CD8-positive, alpha-beta T cell (primary cell): ENCODE measurements at places on chromosomes 3 and 15. TPM values are rescaled to one million over a fixed set of nuclear protein-coding genes. Genes with fewer than 3 reads are reported as not detected.

- no peak for DNase-seq
Measured at GRCh38 chr3:129419476-129419875, 9.0 kb downstream of the EFCAB12 start.

DNA sequence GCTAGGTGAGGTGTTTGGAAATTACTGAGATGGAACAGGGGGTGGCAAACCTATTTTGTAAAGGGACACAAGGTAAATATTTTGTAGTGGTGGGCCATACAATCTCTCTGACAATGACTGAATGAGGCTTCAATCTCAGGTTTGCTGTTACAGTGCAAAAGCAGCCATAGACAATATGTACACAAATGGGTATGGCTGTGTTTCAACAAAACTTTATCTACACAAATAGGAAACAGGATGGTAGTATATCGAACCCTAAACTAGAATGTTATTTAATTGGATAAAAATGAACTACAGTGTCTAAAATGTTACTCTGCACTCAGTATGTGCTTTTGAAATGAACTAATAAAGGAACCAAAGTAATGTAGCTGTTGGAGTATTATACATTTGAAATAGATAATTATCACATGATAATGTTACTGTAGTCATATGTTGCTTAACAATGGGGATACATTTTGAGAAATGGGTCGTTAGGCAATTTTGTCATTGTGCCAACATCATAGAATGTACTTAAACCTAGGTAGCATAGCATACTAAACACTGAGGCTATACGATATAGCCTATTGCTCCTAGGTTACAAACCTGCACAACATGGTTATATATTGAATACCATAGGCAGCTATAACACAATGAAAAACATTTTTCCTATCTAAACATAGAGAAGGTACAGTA is 495.2 kb upstream of the TBL1XR1 start:
- DNase-seq, result no peak

- no peak for DNase-seq
Measured at GRCh38 chr15:64111679-64112050, 15.9 kb downstream of the SNX1 start.

DNA sequence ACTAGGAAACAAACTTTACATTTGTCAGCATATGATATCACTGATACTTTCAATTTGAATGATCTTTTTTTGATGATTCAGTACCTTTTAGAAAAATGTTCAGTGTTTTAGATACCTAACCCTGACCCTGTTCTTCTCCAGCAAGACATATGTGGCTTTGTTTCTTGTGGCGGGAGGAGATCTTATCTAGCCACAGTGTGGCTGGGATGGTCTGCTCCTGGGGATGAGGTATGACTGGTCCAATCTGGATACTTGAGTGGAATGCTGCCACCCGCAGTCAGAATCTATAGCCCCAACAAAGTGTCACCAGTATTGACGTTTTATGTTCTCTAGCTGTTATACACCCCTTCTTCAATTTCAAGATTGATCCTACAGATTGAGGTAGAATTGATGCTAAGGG is 439.0 kb upstream of the GOLIM4 start:
- DNase-seq, result no peak

- DNase-seq, result no peak
Measured at GRCh38 chr3:193711166-193711485, 118.1 kb downstream of the OPA1 start.

DNA sequence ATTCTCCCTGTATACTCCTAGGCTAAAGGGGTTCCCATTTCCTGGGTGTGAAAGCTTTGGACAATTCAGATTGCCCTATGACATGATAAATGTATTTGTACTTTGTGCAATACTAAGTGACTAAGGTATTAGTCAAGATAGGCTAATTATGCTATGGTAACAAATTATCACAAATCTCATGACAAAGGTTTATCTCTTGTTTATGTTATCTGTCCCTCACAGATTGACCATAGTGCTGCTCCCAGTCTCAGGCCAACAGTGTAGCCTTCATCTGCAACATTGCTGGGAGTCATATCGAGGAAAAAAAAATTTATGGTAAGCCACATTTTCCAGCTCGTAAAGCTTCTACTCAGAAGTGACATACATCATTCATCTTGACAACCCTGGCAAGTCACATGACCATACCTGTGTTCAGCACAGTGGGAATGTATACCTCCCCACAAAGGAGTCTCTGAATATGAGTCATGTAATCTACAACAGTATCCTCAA is 346.2 kb downstream of the IGSF11 start:
- no peak for DNase-seq

GRCh38 chr3:58242340-58242739 is 4.7 kb downstream of the ABHD6 start:
- DNase-seq, result no peak

DNA sequence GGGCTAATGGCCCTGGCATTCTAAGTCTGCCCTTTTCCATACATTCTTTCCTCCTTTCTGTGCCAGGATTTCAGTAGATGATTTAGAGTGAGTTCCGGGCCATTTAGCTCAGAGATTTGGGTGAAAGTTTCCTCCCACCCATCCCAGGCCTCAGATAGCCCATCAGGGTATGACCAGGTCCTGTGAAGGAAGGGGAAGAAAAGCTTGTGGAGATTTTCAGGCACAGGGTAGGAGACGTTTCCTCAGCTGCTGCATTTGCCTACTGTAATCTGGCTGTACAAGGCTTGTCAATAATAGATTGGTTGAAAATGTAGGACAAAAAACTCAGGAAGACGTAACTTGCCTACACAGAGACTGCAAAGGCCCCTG is 63.2 kb upstream of the BCL6 start:
- no peak for DNase-seq

DNA sequence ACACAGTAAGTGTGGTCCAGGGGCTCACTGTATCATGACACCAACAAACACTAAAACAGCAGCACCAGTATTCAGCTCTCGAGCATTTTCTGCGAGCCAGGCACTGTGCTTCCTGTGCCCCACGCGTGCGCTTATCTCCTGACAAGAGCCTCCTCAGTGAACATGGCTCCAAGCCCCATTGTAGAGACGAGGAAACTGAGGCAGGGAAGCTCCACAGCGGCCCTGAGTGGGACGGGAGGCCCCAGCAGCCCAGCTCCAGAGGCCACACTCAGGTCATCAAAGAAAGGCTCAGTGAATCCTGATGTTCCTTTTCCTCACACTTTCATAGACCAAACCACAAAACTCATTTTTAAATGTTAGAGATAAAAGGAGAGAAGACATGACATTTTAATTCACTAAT is 113.1 kb downstream of the TPRA1 start:
- DNase-seq, result no peak

DNA sequence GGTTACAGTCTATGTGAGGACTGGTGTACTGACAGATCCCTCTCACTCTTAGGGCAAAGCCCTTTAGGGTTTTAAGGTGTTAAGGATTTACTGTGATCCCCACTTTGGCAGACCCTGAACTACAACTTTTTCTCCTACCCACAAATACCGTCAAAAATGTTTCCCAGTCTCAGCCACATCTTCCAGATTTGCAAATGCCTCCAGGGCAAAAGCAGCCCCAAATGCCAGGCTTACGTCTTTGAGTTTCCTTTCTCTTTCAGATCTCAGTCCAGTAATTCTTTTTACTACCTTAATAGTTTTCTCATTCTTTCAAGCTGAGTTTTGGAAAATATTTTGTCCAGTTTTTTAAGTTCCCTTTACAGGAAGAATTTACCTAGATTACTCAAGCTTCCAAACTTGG is 13.4 kb upstream of the ITGA11 start:
- DNase-seq, result no peak

DNA sequence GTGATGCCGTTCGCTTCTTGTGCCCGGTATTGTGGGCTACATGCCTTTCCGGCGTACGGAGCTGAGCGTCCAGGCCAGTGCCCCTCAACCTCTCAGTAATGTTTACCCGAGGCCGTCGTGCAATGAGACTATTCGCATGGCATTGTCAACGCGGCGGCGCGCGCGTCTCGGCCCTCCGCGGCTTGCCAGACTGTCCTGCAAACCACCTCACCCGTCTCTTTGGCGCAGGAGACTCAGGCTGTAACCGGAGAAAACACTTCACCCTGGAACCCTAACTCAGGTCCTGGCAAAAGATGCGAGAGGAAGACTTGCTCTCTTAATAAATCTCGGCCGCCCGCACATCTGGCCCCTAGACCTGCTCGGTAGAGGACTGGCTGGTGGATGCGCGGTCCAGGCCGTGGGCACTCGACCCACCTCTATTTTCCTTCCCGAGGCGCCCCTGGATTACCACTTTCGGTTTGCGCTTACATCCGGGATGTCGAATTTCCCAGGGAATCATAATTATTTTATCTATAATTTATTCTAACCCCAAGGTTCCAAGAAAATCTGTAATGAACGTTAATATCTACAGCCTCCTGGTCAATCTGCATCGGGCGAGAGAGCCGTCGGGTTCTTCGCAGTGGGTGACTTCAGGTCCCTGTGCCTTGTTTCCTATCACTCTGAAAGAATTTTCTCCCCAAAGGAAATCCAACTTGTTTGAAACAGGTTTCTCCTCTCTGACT is 71.8 kb upstream of the POLG start:
- no peak for DNase-seq

DNA sequence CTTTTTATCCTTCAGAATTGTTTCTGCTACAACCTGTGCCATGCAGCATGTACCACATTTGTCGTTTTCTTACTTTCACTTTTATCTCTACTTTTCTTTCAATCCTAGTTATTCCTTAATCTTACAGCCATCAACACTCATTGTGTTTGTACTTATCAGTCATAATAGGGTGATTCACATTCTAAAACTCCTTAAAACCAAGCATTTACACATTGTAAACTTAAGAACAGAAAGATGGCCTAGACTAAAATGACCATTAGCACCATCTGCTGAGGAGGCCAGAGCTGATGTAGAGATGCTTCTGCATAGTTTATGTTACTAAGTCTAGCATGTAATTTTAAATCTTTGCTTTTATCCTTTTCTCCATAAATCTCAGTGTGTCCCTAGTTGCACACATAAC is 25.5 kb downstream of the EIF2AK4 start:
- no peak for DNase-seq

DNA sequence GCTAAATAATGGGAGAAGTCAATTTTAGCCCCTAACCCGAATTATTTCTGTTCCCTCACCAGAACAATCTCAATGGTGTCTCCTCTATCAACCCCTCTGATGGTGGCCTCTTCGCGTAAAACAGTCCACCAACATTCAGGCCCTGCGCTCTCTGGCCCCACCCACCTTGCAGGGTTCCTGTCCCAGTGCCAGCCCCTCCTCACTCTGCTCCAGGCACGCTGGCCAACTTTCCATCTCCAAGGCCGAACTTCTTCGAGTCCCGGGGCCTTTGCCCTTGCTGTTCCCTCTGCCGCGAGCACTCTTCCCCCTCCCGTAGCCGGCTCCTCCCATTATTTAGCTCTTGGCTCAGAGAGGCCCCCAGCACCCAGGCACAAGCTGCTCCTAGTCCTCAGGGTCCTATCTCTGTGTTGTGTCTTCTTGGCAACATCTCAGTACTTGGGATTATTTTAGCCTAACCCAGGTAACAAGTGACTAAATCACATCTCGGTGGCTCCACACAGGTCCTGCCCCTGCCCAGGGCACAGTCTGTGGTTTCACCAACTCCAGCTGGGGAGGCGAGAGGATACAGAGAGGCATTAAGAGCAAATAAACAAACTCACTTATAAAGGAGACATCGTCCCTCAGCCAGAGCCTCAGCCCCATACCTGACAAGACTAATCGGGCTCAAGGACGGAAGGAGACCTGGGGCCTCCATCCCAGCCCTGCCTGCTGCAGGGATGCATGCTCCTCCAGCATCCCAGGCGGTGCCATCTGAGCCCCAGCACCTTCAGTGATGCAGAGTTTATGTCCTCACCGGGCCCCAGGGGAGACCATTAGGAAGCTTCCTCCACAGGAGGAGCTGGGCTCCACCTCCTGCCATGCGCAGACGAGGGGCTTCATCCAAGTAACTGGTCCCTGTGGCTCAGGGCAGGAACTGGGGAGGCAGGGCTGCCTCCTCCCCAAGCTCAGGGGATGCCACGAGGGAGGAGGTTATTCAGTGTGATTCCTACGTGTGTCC is 19.7 kb upstream of the IQSEC1 start:
- DNase-seq, result no peak

DNA sequence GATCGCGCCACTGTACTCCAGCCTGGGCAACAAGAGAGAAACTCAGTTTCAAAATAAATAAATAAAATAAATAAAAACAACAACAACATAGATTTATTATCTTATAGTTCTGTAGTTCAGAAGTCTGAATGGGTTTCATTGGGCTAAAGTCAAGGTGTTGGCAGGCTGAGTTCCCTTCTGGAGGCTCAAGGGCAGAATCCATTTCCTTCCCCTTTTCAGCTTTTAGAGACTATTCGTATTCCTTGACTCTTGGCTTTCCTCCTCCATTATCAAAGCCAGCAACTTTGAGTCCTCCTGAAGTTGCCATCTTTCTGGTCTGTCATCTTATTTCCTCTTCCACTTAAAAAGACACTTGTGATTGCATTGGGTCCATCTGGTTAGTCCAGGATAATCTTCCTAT is 12.1 kb downstream of the BLM start:
- DNase-seq, result no peak

DNA sequence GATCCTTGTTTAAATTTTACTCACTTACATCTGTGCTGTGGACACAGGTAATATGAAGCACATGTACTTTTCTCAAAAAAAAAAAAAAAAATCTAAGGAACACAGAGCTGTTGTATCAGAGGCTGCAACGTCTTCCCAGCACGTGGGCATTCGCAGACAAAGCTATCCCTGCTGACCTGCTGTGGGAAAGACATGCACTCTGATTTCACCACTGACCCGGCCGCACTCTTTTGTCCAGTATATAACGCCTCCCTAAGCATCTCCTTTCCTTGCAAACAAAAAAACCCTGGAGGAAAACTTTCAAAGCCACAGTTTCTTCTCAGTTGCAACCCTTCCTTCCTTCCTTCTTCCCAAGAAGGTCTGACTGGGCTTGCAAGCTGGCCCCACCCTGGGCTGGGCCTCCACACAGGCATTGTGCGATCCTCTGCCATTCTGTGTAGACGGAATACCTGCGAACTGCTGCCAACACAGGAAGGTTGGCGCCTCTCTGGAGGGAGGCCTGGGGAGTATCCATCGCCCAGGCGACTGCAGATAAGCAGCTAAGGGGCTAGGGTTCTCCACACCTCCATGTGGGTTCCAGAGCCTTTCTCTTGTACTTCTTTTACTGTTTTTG is 50.8 kb downstream of the SLC12A8 start:
- DNase-seq, result no peak

DNA sequence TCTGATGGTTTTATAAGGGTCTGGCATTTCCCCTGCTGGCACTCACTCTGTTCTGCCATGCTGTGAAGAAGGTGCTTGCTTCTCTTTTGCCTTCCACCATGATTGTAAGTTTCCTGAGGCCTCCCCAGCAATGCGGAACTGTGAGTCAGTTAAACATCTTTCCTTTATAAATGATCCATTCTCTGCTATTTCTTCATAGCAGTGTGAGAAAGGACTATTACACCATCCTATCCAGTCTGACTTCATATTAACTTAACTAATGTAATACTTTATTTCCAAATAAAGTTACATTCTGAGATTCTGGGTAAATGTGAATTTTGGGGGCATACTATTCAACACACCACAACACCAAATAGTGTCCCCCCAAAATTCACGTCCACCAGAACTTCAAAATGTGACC is 22.2 kb upstream of the MAP3K13 start:
- no peak for DNase-seq

Gene CD200
- 1.1 TPM for total RNA-seq

Gene FEZF2
- not detected for total RNA-seq

Gene FAH
- 1.9 TPM for total RNA-seq

Gene THBS1
- total RNA-seq, result 13.5 TPM

Gene CXCR6
- 11.0 TPM for total RNA-seq

Gene ELL3
- total RNA-seq, result 1.1 TPM
